ENCODE measurements at places on chromosomes 11 and 22.

GRCh38 chr11:7657306-7658025 is 15.8 kb downstream of the CYB5R2 start:
- peak; percentile 60 for DNase-seq

DNA sequence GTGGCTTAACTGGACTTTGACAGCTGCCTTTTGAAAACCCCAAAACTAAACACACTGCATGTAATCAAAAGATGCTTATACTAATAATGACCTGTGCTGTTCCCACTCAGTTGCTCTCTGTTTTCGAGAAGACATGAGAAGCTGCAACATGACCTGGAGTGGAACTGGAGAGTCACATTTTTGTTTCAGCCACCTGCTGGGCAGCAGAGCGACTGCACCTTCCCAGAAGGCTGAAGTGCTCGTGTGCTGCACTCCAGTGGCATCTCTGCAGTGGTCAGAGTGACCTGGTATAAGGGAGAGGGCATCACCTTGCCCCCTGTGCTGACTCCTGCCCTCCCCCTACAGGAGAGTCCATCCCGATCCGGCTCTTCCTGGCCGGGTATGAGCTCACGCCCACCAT is 8.6 kb downstream of the THYN1 start:
- no peak for DNase-seq

GRCh38 chr11:67409781-67410368 is 5.6 kb upstream of the CARNS1 start:
- DNase-seq = no peak

DNA sequence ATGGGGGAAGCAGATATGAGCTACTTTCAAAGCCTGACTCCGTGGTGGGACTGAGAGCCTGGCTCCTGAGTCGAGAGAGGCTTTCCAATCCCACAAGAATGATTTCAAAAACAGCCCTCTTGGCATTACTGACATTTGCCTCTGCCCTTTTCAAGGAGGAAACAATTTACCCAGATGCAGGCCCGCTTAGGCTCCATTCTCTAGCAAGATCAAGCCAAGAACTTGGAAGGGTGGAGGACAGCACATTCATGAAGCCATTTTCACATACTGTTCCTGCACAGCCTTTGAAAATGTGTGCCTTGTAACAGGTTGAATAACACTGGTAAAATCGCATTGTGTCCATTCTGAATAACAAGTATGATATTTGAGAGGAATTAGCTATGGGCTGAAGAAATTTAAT is 58.2 kb upstream of the EED start:
- no peak for DNase-seq

- no peak for DNase-seq
Observed at GRCh38 chr11:29518389-29519174, 498.2 kb downstream of the KCNA4 start.

DNA sequence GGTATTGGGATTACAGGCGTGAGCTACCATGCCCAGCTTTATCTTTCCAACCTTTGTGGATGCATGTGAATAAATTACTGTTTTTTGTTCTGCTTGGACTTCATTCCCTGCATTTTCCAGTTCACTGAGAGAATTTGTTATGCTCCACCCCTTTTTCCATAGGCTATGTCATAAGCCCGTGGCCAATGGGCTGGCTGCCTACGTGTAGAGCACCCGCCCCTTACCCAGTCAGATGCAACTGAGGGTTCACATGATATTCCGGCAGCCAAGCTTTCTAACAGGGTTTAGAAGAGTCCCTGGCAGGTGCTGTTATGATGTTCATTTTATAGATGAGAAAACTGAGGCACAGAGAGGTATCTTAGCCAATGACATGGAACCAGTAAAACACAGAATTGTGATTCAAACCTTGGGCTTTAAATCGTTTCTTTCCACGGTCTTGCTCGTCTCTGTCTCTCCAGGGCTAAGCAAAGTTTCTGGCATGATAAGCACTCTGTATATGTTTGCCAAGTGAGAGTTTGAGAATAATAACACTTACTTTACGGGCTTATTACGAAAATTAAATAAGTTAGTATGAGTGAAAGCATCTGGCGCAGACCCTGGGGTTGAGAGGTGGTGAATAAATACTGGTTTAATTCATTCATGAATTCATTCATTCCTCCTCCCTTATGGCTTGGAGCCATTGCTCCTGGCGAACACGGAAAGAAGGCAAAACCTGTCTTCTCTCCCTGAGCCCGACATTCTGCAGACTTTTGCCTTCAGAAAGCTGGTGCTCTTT is 42.4 kb upstream of the RASD2 start:
- no peak for DNase-seq

DNA sequence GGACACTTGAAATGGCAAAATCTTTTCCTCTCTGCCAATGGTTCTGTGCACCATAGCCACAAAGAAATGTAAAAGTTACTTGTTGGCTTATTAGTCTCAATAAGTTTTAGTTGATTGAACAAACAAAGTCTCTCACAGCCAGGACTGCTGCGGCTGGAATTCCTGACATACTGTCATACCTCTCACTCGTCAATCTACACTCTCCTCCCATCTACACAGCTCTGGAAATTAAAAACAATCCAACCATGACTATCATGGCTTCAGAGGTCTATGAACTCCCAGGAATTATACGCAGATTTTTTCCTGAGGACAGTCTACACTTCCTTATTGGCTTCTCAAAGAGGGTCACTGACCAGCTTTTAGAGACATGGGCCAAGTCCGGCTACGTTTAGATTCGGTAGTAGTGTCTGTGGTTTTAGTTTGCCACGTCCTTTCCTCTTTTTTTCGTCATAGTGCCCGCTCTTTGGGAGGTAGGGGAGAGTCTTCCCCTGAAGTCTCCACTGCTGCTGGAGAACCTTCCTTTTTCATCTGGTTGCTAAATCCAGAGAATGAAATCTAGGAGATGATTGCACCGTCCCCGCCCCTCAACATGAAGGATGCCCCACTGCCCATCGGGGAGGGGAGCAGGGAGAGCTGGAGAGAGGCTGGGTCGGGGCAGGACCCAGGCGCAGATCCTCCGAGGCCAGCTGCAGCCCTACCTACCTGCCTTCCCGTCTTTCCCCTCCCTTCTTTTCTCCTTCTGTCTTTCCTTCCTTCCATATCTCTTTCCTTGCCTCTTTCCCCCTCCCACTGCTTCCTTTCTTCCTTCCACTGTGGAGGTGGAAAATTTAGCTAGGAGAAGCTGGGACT is 1.0 kb upstream of the PLEKHB1 start:
- DNase-seq = no peak

DNA sequence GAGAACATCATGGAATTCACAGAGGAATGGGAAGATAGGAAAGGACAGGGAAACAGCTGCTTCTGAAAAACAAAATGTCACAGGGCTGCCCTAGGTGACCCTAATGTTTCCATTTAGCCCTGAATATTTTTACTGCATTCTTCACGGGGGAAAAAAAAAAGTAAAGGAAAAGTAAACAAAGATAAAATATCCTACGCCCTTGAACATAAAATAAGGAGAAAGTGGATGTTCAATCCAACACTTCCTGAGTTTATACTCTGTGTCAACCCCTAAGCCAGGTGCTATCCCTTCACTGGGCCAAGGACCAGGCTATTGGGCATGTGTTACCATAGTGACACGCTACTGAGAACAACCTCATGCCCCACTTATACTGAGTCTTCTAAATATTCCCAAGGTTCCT is 84.7 kb downstream of the FAM76B start:
- no peak for DNase-seq

- no peak for DNase-seq
Observed at GRCh38 chr11:125061281-125061680, 1.8 kb upstream of the SLC37A2 start.

GRCh38 chr11:95359756-95360155 is 128.8 kb upstream of the SESN3 start:
- DNase-seq = no peak

- no peak for DNase-seq
Observed at GRCh38 chr11:64114231-64114630, 51.7 kb downstream of the MACROD1 start.

GRCh38 chr11:46122945-46123715 is 1.9 kb upstream of the PHF21A start:
- DNase-seq = no peak

GRCh38 chr11:113113801-113114704 is 152.8 kb downstream of the NCAM1 start:
- DNase-seq = no peak

DNA sequence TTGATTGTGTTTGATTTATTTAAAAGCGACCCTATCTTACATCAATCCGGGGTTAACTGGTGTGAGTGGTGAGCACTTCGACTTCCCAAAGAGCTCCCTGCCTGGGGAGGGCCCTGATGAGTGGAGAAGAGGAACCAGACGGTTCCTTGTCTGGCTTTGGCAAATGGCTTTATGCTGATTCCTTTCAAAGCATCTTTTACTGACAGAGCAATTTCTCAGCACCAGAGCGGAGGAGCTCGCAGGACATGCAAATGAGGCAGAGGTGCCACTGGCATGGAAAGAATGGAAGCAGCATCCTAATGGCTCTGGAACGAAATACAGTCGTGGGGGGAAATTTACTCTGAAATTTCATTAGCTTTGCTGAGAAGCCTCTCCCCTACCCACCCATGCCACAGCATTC is 410.9 kb upstream of the B3GAT1 start:
- no peak for DNase-seq

DNA sequence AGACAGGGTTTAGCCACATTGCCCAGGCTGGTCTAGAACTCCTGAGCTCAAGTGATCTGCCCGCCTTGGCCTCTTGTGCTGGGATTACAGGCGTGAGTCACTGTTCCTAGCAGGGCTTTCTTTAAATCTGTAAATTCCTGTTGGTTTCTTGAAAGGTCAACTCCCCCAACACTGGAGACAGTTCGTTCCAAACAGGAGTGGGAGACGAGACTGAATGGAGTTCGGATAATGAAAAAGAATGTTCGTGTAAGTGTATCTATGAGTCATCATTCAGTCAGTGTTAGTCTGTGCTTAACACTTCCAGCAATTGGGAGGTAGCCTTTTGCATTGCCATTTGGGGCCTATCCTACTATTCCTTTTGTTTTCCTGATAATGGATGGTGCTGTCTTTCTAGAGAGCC is 10.0 kb upstream of the BACE1-AS start:
- peak; percentile 85 for DNase-seq

DNA sequence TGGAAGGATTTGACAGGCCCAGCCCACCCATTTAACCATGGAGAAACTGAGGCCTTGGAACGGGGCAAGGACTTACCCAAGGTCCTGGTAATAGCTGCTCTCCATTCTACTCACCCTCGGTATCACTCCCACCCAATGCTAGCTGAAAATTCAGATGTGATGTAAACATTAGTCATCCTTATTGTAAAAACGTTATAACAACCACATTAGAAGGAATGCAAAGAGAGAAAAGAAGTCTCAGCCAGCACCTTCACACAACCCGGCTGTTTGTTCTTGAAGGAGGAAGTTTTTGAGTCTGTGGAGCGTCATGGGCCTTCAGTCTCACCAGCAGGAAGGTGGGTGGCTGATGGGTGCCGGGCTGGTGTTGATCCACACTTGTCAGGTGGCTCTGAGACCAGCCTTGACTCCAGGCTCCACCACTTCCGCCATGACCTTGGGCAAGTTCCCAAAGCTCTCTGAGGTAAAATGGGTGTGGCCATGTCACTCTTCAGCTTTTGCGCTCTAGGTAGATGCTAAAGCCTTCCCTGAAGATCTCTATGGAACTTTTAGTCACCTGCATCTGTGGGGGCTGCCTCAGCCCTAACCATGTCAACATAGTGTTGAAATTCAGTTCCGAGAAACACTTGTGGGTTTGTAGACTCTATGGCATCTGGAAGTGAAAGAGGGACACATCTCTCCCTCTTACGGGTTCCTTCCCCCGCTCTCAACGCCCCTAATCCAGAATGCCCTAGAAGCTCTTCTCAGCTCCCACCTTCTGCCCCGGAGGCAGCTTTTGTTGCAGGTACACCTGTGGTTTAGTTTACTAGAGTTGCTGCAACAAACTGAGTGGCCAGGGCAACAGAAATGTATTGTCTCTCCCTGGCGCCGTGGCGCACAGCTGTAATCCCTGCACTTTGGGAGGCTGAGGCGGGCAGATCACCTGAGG is 14.8 kb downstream of the CD6 start:
- no peak for DNase-seq

- DNase-seq = no peak
Observed at GRCh38 chr22:26734339-26735018, 77.1 kb downstream of the MIAT start.

GRCh38 chr22:17477391-17477833 is 85.9 kb upstream of the SLC25A18 start:
- DNase-seq = no peak

DNA sequence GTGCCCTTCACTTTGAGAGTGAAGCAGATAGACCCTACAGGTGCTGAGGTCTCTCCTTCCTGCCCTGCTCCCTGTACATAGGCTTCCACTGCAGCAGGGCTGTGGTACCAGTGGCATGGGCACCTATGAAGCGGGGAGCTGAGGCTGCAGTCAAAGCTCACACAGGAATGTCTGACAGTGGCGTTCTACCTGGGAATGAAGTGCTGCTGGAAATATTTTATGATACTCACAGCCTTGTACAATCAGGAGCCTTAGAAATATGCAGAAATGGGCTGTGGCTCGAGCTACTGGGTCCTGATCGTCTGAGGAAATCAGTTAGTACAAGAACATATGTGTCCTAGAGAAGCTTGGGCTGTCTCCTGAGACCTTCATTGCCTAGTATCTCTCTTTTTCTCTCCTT is 24.8 kb downstream of the MRPL16 start:
- no peak for DNase-seq

DNA sequence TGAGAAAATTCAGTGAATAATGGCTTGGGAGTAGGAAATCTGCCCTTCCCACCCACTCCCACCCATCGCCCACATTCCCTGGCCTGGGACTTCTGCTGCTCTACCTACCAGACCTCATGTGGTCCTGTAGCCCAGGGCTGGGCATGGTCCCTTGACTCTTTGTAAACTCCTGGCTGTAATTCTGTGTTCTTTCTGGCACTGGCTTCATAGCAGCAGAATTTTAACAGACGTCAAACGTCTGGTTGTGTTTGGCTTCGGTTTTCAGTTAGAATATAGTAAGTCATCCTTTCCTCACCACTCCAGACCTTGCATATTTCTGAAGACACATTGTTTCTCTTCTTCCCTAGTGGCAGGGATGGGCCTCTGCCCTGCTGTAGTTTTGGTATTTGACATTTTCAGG is 210.6 kb downstream of the CSNK2A3 start:
- no peak for DNase-seq

GRCh38 chr11:95461858-95462257 is 230.9 kb upstream of the SESN3 start:
- no peak for DNase-seq

DNA sequence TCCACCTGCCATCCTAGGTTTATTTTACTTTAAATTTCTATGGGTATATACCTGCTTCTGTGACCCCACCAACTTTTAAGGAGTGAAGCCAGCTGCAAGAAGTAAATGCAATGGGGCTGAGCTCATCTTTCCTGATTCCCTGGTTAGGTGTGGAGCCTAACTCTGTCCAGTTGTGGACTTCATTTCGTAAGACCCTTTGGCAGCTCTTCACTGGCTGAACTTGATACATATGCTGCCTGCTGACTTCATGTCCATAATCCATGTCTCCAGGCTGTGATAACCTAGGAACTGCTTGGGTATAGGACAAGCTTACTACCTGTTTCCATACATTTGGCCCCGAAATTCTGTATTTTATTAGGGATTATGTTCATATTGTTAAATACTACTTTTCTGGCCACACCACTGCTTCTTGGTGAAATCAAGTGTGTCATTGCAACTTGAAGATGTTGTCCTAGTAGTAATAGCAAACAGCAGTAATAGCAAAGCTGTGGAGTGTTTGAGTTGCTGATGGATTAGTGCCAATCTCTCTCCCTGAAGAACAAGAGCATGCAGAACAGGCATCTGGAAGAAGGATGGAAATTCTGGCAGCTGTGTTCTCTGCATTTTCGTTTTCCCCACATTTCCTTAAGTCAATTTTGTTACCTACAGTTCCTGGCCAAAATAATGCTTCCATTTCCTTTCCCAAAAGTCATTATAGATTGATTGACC is 31.2 kb downstream of the LDLRAD3 start:
- DNase-seq = no peak
